ENCODE measurements at places on chromosomes 3 and 15. TPM values are rescaled to one million over a fixed set of nuclear protein-coding genes. Genes with fewer than 3 reads are reported as not detected.

GRCh38 chr3:29514912-29515311, 234.0 kb downstream of the RBMS3 start:
- DNase-seq: no peak

DNA sequence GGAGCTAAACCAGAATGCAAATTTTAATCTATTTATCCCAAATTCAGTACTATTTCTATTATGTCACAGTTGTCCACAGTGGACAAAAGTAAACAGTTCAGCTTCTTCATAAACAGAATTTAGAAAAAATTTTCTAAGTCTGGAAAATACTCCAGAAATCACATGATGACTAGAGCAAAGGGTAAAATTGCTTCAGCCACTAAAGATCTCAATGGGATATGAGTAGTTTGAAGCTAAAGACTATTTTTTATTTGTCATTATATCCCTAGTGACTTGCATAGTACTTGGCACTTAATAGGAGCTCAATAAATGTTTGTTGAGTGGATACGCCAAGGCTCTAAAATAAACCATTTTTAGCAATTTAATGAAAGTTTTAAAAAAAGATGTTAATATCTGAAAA, 354.3 kb upstream of the AGTR1 start:
- no peak for DNase-seq

DNA sequence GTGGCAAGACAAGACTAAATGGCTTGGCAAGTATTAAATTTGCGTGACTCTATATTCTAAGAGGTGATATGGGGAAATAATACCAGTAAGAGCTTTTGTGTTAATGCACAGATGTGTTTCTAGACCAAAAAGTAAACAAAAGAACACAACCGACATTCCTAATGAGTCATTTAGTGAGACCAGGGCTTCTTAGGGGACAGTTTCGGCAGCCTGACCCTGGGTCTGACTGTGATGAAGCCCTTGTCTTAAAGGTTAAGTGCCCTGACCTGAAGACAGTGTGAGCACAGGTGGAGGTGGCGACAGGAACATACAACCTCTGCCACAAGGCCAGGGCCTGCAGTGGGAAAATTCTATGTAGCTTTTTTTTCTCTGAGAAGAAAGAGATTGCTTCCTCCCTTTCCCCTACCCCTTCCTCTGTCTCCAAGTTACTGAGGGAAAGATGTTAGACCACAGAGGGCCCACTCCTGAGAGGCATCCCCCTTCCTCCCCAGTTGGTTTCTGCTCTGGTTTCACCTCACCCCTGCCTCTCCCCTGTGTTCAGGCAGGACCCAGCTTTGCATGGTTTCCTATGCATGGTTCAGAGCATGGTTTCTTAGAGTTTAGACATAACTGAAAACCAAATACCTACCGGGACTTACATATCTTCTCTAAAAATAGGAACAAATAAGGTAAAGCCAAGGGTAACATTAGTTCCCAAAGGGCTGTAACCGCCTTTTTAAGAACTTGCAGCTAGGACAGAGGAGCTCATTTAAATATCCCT, 24.8 kb upstream of the CMTM7 start:
- no peak for DNase-seq

DNA sequence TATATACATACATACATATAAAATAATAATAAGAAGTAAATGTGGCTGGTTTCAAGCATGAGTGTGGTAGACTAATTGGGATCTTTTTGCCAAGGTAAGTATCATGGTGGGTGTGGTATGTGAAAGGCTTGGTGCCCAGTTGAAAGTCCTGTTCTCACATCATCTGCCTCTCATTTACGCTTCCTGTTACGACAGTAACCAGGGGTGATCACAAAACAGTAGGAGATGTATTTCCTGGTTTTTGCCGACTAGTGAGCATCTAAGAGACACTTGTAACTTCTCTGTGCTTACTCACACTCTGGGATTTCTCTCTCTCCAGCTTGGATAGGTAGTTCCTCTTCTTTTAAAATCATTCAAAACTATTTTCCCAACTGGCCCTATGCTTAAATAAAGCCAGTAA, 1028.3 kb upstream of the NR2F2 start:
- no peak for DNase-seq

The ANKRD63 gene
- 0.92 TPM for total RNA-seq

The ALG3 gene
- total RNA-seq: 18.4 TPM
